ENCODE measurements at places on chromosomes 13 and 19. TPM values are rescaled to one million over a fixed set of nuclear protein-coding genes. Genes with fewer than 3 reads are reported as not detected.

DNA sequence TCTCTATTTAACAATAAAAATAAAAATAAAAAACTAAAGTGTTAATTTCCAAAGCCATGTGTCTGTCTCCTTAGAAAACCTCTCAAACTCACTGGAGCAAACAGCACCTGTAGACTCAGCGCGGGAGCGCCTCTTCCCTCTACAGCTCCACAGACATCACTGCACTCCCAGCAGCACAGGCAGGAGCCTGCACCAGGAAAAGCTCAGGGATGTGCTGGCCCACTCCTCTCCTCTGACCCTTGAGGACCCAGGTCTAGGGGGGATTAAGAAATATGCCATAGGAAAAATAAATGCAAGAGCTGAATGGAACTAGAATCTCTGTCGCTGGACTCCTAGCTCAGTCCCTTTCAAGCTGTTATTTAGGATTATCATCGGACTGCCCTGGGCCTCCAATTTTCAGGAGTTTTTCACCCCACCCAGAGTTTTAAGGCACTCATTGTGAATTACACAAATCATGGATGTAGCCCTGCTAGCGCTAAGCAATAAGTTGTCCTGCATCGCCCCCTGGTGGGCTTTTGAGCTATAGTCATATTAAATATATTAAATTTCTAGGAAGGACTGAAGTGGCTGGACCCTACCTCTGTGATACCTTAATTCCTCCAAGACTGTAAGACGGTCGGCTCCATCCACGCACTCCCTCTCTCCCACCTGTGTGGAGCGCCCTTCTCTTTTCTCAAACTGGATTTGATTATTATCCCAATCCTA is 333.9 kb downstream of the UQCRFS1 start:
- peak; percentile 62 for DNase-seq
- H3K27me3 ChIP-seq = 0 out of 2 replicates have a peak, but pooled peaks cover 6% of the 10 kb centered on the region
- no peak overlapping the region for H3K4me3 ChIP-seq
- no peaks in the 10 kb centered on the region for H3K4me1 ChIP-seq
- no peak overlapping the region for H3K27ac ChIP-seq

DNA sequence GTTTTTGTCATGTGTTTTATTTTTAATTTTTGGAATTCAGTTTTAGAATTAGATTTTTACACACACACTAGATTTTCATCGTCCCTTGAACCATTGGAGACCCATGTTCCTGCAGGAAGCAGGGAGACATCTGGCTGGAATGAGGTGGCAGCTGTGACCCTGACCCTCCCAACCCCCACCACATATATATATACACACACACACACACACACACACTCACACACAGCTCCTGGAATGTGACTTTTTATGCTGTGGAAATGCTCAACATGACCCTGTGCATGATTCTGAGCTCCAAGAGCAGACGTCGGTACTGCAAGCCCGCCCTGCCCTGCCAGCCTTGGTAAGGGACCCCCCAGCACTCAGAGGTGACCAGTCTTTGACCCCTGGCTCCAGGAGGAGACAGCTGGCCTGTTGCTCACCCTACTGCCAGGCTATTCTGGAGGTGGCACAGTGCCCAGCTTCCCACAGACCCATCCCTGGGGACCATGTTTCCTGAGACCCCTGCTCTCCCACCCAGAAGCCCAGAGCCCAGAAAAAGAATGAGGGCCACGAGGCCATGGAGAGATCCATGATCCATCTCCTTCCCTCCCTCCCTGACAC is 103.2 kb upstream of the VSTM2B start:
- no peaks in the 10 kb centered on the region for H3K4me1 ChIP-seq
- no peak for DNase-seq
- no peaks in the 10 kb centered on the region for H3K27me3 ChIP-seq
- no peak overlapping the region for H3K27ac ChIP-seq
- no peaks in the 10 kb centered on the region for H3K36me3 ChIP-seq

GRCh38 chr13:27813826-27814225 is 21.5 kb downstream of the GSX1 start:
- no peak overlapping the region for H3K27ac ChIP-seq
- peaks cover 21% of the 10 kb centered on the region for H3K4me1 ChIP-seq
- DNase-seq = no peak
- no peaks in the 10 kb centered on the region for H3K36me3 ChIP-seq

ZNF132 gene
- not detected for total RNA-seq

- peak; percentile 74 for DNase-seq
- no peaks in the 10 kb centered on the region for H3K36me3 ChIP-seq
- H3K27ac ChIP-seq = peak overlapping the region; percentile 73
- peaks cover 19% of the 10 kb centered on the region for H3K4me1 ChIP-seq
- no peak overlapping the region for H3K4me3 ChIP-seq
These were observed 74.0 kb downstream of the DHRS12 start for GRCh38 chr13:51729866-51730553.

DNA sequence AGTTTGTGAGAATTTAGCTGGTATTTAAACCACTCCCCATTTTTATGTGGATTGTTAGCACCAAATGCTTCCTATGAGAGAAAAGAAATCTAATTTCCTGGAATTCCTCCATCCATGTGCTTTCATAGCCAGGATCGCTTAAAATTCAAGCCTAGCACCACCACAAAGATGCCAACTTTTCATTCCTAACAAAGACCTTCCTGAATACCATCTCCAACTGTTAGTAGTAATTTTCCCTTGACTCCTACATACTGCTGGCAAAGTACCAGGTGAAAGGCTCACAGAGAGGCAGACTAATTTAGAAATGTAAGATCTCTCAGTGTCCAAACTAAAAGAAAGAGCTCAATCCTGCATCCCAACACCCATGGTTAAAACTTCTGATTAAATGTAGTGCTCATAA is 386.3 kb downstream of the KCTD12 start:
- H3K27me3 ChIP-seq = peaks cover 52% of the 10 kb centered on the region
- H3K27ac ChIP-seq = no peak overlapping the region
- no peak for DNase-seq
- H3K4me3 ChIP-seq = no peak overlapping the region

DNA sequence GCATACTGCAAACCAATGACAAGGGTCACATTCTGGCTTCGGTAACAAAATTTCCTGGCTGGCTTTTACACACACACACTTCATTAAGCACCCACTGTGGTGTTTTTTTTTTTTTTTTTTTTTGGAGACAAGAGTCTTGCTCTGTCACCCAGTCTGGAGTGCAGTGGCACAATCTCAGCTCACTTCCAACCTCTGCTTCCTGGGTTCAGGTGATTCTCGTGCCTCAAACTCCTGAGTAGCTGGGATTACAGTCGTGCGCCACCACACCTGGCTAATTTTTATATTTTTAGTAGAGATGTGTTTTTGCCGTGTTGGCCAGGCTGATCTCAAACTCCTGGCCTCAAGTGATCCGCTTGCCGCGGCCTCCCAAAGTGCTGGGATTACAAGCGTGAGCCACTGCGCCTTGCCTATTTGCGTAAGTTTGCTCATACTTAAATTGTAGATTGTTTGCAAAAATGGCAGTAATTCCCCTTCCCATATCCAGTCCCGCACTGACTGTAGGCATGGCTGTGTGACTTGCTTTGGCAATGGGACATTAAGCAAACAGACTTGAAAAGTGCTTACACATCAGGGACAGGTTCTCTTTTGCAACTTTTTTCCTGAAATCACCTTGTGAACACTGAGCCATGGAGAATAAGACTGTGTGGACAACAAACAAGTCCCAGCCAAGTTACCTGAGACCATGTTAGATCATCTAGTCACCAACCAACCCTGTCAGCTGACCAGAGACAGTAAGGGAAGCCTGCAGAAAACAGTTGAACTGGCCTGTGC is 42.1 kb upstream of the EBPL start:
- no peaks in the 10 kb centered on the region for H3K27me3 ChIP-seq
- peaks cover 15% of the 10 kb centered on the region for H3K4me1 ChIP-seq
- H3K27ac ChIP-seq = no peak overlapping the region
- no peak overlapping the region for H3K4me3 ChIP-seq
- no peak for DNase-seq
- no peaks in the 10 kb centered on the region for H3K36me3 ChIP-seq

DNA sequence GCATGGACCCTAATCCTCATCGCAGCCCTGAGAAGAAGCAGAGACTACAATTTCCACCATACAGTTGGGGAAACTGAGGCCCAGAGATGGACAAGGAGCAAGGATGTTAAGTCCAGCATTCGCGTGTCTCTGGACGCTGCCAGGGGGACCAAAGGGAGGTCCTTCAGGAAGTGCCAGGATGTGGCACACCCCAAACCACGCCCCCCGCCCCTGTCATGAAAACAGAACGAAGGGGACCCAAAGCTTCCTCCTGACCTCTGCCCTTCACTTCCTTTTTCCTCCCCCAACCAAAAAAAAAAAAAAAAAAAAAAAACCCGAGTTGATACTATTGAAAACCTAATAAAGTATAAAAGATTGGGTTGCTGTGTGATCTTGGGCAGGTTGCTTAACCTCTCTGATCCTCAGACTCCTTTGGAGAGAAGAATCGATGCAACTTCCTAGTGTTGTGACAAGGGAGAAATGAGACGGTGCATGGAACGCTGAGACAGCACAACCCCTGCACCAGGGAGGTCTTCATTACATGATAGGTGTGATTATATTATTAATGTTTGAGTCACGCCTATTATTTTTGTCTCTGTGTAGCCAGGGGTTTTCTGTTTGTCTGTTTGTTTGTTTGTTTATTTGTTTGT is 2.7 kb upstream of the ZBTB7A start:
- no peak overlapping the region for H3K27ac ChIP-seq
- no peak overlapping the region for H3K4me3 ChIP-seq
- no peaks in the 10 kb centered on the region for H3K27me3 ChIP-seq
- H3K4me1 ChIP-seq = no peaks in the 10 kb centered on the region
- no peaks in the 10 kb centered on the region for H3K36me3 ChIP-seq
- no peak for DNase-seq

SYMPK gene
- total RNA-seq = 36.6 TPM

- H3K27me3 ChIP-seq = no peaks in the 10 kb centered on the region
- DNase-seq = peak; percentile 93
- no peak overlapping the region for H3K4me3 ChIP-seq
- H3K4me1 ChIP-seq = no peaks in the 10 kb centered on the region
- no peak overlapping the region for H3K27ac ChIP-seq
These were observed 8.8 kb downstream of the PRR22 start for GRCh38 chr19:5775668-5776309.

DNA sequence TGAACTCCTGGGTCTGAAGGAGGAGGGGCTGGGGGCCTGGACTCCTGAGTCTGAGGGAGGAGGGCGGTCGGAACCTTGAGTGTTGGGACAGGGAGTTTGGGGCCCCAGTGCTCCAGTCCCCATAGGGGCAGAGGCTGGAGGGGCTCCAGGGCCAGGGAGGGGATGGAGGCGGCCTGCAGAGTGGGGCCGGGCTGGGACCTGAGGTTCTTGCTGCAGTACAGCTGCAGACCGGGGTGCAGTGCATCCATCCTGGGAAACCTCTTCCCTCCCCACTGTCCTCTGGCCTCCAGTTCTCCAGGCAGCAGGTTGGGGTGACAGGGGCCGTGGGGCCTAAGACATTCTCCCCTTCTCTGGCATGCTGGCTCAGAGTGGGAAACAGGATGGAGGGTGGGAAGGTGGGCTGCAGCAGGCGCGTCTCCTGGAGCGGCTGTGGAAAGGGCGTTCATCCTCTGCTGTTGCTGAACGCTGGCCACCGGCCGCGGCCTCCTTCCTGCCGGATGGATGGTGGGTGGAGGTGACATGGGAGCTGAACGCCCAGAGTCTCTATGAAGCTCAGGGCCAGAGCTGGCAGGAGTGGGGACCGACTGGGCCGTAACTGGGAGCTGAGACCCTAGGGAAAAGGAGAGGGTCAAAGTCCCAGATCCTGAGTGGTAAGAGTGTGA is 1.6 kb downstream of the BRSK1 start:
- peaks cover 4% of the 10 kb centered on the region for H3K4me1 ChIP-seq
- H3K27ac ChIP-seq = no peak overlapping the region
- 0 out of 2 replicates have a peak, but pooled peaks cover 4% of the 10 kb centered on the region for H3K27me3 ChIP-seq
- no peak for DNase-seq

DNA sequence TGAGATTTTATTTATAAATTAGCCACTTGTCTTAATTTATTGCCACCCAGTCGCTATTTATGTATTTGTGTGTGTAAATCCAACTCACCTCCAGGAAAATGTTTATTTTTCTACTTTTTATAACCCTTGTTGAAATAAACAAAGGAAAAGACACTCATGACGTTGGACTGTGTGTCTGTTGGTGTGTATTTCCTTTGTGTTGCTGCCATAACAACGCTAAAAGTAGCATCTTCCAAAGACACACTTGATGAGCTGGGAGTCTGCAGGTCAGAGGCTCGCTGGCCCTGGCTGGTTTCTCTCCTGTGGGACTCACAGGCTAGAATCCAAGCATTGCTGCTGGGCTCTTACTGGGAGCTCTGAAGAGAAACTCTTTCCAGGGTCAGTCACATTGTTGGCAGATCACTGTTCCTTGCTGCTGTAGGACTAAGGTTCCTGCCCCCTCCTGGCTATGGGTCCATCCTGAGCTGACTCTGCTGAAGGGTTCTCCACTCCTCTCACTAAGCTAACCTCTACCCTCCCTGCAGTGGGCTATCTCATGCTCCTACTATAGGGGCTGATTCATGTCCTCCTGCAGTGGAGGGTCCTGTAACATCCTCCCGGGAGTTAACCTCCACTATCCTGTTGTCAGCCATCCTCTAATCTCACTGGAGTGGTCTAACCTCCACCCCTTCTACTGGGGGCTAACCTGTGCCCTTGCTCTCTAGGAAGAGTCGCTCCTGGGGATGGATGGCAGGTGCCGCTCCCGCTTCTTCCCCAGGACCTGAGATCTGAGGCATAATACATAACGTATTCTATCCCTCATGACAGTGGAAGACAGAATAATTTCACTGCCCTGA is 2.1 kb downstream of the IFNL2 start:
- no peak overlapping the region for H3K4me3 ChIP-seq
- H3K4me1 ChIP-seq = no peaks in the 10 kb centered on the region
- H3K27ac ChIP-seq = no peak overlapping the region
- H3K27me3 ChIP-seq = no peaks in the 10 kb centered on the region

GRCh38 chr19:14563989-14564651 is 7.7 kb downstream of the NDUFB7 start:
- H3K4me3 ChIP-seq = no peak overlapping the region
- H3K27ac ChIP-seq = no peak overlapping the region
- no peaks in the 10 kb centered on the region for H3K27me3 ChIP-seq

GRCh38 chr13:106498158-106498557 is 37.3 kb downstream of the EFNB2 start:
- H3K36me3 ChIP-seq = peaks cover 8% of the 10 kb centered on the region
- H3K27ac ChIP-seq = no peak overlapping the region

GRCh38 chr19:49658139-49658517 is 7.5 kb downstream of the IRF3 start:
- DNase-seq = no peak
- no peaks in the 10 kb centered on the region for H3K4me1 ChIP-seq
- peaks cover 52% of the 10 kb centered on the region for H3K36me3 ChIP-seq
- H3K27ac ChIP-seq = no peak overlapping the region

- no peaks in the 10 kb centered on the region for H3K36me3 ChIP-seq
- H3K27ac ChIP-seq = no peak overlapping the region
- DNase-seq = no peak
- no peak overlapping the region for H3K4me3 ChIP-seq
- H3K4me1 ChIP-seq = peaks cover 5% of the 10 kb centered on the region
- no peaks in the 10 kb centered on the region for H3K27me3 ChIP-seq
These were observed 112.9 kb downstream of the LHFPL6 start for GRCh38 chr13:39490136-39490535.

All from PC-3 (cell line).